ENCODE measurements at places on chromosomes 11 and 22.

DNA sequence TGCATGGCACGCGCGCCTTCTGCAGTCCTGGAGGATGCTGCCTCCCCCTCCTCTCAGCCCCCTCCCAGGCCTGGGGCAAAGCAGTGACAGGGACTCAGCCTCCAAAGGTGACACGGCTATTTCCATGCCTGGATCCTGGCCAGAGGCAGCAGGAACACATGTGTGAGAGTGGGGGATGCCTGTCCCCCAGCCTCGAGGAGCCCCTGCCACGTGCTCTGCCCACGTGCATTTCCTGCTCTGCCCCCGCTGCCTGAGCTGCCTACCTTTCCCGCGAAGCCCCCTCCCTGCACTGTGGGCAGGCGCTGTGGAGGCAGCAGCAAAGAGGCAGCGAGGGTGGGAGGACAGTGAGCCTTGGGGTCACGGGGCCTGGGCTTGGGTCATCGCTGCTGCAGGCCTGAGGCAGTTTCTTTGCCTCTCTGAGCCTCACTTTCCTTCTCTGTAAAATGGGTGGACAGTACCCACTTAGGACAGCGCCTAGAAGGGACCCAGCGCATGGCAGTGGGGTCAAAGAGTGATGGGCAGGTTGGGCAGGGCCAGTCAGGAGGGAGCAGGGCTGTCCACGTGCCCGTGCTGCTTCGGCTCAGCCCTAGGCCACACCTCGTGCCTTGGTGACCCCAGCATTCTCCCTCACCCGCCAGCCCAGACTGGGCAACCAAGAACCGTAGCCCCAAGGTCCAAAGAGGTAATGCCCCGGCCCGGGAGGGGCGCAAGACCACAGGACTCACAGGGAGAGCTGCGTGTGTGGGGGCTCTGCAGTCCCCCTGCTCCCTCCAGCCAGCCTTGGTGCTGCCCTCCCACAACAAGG, 48.6 kb downstream of the FLRT1 start:
- no peak for DNase-seq

DNA sequence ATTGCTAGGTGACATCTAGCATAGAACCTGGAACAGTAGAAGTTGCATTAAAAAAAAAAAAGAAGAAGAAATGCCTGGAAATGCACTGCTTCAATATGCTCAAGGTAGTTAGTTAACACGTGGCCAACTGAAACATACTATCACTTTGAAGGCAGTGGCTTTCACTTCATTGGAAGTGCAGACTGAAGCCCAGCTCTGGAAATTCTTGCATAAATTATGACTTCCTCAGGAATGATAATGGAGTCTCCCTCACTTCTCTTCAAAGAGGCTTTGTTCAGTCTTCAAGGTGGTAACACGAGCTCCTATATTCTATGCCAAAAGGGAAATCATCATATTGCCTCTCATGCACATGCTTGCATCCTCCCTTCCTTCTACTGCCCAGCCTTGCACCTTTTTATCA, 715.9 kb upstream of the API5 start:
- no peak for DNase-seq

DNA sequence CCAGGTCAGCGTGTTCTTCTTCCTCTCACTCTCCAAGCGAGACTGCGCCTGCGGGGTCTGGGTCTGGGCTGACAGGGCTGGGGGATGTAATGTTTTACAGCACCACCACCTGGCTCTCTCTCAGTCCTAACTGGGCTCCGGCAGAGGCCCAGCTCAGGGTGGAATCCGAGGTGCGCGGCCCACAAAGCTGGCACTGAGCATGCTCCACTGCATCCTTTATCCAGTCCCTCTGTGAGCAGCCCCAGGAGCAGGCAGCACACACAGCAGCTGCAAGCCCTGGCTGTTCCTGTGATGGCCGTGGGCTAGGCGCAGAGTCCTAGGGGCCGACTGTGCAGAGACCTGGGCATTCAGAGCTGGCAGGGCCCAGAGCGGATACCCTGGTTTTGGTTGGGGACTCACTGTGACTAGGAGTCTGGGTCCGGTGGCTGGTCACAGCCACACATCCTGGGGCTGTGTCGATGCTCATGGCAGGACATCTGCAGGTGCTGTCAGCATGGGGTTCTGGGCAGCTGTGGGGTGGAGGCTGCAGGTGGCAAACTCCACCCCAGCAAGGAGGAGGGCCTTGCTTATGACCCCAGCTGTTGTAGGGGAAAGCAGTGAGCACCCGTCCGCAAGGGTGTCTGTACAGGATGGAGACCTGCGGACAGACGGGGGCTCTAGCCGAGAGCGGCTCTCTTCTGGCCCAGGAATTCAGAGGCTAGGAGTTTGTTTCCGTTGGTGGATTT, 4.0 kb downstream of the LRRC75B start:
- no peak for DNase-seq

GRCh38 chr11:116925050-116925449, 87.6 kb upstream of the APOA1 start:
- DNase-seq: no peak

DNA sequence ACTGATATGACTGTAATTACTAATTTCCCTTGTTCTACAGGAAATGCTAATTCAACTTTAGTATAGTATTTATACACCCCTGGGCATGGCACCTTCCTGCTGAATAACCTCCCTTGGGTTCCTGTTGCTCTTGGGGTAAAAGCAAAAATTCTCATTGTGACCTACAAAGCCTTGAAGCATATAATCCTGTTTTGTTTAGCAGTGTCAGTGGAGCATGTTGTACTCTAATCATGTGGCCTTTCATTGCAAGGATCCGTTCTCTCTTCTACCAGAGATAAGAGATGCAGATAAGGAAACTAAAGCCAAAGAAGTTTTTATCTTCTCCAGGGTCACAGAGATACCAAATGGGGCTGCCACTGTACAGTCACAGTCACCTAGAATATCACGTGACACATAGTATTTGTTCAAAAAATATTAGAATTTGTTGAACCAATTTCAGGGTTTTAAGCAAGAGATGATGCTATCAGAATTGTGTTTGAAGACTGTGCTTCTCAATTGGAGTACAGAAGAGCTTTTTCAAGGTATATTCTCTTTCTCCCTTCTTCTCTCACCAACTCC, 25.1 kb downstream of the CSRP3 start:
- DNase-seq: no peak

DNA sequence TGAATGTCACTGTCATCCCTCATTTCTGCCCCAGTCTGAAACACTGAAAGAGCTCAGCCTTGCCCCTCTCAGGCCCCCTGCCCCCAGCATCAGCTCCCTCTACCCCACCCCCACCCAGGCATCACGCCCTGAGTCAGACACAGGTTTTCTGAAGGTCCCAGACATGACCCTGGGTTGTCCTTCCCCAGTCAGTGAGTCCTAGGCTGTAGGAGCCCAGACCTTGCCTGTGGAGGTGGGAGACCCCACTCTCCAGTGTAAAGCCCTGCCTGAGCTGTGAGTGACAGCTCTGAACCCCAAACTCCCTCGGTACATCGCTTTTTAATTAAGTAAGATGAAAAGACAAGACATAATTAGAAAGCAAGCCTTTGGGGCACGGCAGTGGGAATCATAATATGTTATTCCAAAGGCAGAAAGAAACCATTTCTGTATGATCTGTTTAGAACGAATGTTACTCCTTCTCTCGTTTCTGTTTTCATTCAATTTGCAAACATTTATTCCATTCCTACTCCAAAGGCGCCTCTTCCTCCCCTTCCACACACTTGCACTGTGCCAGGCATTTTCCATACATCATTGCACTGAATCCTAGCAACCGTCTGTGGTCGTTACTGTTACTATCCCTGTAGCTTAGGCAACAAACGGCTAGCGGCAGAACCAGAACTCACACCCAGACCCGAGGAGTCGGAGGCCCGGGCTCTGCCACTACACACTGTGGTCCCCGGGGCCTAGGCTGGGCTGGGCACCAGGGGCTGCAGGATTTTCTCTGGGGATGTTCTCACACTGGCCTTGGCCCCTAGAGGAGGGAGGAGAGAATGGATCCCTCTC, 63.4 kb downstream of the CD6 start:
- no peak for DNase-seq

DNA sequence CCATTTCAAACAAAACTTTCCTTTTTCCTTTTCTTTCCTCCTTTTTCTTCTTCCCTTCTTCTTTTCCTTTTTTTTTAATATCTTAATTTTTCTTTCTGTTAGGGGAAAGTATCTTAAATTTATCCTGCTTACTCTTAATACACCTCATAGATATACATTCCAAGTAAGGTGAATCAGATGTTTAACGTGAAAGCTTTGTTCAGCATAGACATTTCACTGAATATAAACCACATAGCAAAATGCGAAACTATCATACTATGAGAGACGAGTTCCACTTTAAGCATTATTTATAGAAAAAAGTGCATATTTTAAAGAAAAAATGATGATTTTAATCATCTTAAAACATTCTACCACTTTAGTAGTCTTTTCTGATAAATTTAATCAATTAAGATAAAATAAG, 137.8 kb upstream of the MTMR2 start:
- DNase-seq: no peak
